ENCODE measurements at places on chromosomes 16 and 17.

DNA sequence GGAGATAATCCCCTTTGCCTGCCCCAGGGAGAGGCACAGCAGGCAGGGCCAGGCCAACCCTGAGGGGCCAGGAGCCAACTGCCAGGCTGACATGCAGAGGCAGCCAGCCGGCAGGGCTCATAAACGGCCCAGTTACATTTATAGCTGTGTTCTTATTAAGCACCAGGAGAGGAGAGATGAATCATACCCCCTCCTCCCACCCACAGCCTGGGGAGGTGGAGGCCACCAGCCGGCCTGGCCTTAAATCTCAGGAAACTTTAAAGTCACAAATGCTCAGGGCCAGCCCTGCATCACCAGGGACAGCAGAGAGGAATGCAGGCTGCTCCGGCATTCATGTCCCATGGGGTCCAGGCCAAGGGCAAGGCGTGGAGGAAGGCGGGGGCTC lies 177.2 kb downstream of the TMEM132E start:
- DNase-seq = no peak

DNA sequence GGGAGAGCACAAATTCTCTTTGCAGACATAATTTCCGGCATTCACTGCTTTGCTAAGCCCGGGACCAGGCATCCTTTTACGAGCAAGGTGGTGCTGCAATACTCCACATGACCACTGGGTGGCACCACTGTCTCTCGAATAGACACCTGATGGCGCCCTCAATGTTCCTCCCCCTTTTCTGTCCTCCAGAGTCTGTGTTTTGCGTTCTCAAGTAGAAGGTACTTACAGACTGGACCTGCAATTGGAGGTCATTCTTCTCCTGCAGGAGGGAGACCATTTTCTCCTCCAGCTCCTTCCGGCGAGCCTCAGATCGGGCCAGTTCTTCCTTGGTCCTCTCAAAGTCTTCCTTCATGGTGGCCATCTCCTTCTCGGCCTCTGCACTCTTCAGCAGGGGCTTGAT lies 45.2 kb downstream of the MYH13 start:
- peak; percentile 52 for DNase-seq

- DNase-seq = no peak
These were observed 48.0 kb downstream of the SHCBP1 start for GRCh38 chr16:46573008-46573833.

GRCh38 chr16:89175280-89176146 lies 4.0 kb downstream of the CDH15 start:
- DNase-seq = no peak

GRCh38 chr16:62940569-62940968 lies 904.3 kb upstream of the CDH8 start:
- no peak for DNase-seq

Measured in CD4-positive, alpha-beta T cell treated with Interleukin-4 for 4 hours (primary cell).